GM04504 (cell line): ENCODE measurements at places on chromosomes 1 and 21.

DNA sequence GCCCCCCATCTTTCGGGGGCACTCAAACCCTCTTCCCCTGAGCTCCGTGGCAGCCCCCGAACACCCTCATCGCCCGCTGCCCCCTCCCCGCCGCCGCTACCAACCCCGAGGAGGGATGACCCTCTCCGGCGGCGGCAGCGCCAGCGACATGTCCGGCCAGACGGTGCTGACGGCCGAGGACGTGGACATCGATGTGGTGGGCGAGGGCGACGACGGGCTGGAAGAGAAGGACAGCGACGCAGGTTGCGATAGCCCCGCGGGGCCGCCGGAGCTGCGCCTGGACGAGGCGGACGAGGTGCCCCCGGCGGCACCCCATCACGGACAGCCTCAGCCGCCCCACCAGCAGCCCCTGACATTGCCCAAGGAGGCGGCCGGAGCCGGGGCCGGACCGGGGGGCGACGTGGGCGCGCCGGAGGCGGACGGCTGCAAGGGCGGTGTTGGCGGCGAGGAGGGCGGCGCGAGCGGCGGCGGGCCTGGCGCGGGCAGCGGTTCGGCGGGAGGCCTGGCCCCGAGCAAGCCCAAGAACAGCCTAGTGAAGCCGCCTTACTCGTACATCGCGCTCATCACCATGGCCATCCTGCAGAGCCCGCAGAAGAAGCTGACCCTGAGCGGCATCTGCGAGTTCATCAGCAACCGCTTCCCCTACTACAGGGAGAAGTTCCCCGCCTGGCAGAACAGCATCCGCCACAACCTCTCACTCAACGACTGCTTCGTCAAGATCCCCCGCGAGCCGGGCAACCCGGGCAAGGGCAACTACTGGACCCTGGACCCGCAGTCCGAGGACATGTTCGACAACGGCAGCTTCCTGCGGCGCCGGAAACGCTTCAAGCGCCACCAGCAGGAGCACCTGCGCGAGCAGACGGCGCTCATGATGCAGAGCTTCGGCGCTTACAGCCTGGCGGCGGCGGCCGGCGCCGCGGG, 837 bp downstream of the FOXD3 start:
- no peak for DNase-seq

DNA sequence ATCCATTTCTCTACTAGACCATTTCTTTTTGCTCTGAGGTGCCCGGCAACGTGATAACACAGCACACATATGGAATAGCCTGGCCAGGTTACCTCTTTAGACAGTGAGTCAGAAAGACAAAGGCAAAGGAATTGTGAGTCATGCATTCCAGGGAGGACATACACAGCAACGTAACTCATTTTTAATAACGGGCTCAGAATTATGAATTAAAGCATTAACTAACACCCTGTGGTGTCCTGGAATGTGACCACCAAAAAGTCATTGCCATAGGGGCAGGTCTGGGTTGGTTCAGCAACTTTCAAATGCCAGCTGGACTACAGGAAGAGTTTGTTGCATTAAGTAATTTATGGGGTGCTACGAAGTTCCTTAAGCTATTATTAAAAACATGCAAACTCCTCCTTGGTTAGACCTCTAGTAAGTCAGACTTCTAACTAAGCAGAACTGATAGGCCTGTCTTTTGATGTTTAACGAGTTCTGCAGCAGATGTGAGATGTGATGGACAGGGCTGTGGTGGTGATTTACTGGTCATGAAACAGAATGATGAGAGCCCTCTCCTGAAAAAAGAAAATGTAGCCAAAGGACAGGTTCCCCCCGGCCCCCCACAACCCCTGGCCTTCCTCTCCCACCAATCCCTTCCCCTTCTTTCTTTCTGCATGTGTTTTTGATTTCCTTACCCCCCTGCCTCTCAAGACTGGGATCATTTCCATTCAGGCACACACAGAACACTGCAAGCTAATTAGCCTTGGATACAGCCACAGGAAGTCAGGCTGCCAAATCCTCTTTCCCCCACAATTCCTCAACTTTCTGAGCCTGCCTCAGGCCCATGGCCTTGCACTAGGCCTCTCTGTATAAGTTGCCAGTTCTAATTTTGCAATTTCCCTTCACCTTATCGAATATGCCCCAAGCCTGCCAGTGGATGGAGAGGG, 88.9 kb upstream of the HAO2 start:
- DNase-seq: peak; percentile 68

- no peak for DNase-seq
Measured at GRCh38 chr1:218474128-218474527, 129.0 kb downstream of the TGFB2 start.

GRCh38 chr1:151060657-151061421, 642 bp downstream of the MLLT11 start:
- no peak for DNase-seq

GRCh38 chr1:10674700-10675609, 121.5 kb downstream of the CASZ1 start:
- no peak for DNase-seq

DNA sequence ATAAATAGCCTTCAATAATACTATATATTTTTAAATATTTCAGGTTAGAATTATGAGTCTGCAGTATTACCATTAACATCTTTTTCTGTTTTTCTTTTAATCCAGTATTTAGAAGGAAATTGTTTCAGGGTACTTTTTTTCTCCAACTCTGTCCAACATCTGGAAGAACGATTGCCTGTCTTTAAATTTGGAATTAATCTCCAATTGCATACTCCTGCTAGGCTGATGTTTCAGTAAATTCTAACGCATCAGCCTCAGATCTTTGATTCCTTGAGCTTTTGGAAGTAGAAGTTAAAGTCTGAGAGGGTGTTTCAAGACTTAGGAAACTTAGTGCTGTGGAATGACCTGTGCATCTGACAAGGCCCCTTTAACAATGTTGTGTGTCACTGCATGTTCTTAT, 20.3 kb downstream of the NFIA start:
- no peak for DNase-seq

DNA sequence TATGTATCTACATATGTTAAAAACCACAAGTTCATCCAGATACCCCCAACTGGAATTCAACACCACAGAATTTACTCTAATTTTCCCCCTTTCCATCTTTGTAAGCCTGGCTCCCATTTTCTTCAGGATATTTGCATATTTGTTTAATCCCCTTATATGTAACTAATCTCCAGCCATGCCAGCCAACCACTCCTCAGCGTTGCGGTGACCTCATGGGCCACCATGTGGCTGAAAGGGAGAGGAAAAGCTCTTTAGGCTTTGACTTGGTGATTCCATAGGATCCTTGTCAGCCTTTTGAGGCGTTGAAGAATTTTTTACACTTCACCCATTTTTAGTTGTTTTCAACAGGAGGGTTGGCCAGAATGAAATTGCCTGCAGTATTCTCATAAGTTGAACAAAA, 10.0 kb downstream of the CLDN19 start:
- no peak for DNase-seq

- DNase-seq: no peak
Measured at GRCh38 chr1:205351984-205352713, 4.6 kb downstream of the KLHDC8A start.

DNA sequence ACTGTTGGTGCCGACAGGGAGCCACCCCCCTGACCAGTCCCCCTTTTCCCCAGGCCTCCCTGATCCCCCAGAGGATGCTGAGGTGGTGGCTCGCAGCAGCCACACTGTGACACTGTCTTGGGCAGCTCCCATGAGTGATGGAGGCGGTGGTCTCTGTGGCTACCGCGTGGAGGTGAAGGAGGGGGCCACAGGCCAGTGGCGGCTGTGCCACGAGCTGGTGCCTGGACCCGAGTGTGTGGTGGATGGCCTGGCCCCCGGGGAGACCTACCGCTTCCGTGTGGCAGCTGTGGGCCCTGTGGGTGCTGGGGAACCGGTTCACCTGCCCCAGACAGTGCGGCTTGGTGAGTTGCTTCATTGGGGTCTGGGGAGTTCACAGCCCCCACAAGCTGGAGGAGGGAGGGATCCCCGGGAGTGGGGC, 89.2 kb downstream of the TRIM11 start:
- DNase-seq: no peak

GRCh38 chr1:168159251-168159650, 19.5 kb upstream of the TIPRL start:
- DNase-seq: no peak

- no peak for DNase-seq
Measured at GRCh38 chr1:204447190-204447589, 35.6 kb upstream of the PPP1R15B start.

DNA sequence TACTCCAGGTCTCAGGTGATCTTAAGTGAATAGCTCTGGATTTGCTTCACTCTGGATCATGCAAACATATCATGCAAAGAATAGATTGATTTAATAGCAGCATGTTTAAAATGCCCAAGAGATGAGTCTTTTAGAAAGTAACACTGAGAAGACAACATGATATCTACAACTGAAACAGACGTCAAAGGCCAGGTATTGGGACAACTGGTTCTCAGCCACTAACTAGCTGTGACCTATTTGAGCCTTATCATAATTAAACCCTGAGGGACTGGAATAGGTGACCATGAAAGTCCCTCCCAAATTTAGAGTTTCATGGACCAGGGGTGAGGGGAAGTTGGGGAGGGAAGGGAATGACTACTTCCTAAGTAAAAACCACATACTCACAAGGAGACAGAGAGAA, 95.7 kb downstream of the NIBAN1 start:
- DNase-seq: no peak

- DNase-seq: no peak
Measured at GRCh38 chr1:66168948-66169671, 364.8 kb upstream of the SGIP1 start.

GRCh38 chr1:83716641-83717040, 282.3 kb downstream of the TTLL7 start:
- no peak for DNase-seq

- no peak for DNase-seq
Measured at GRCh38 chr1:207003210-207003609, 29.3 kb downstream of the C1orf116 start.

DNA sequence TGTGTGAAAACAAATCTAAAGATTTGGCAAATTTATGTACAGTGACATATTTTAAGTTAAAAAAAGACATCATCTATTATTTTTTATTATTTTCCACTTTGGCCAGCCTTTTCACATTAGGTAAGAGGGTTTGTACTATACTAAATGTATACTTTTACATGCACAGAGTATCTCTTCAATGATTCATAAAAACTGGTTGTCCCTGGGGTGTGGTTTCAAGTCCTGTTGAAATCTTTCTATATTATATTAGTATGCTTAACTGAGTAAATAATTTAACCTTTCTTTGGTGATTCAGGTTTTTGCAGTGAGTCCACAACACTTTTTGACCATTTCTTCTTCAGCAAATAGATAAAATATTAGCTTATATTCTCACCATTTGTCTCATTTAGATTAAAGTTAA, 45.7 kb downstream of the EEIG2 start:
- DNase-seq: no peak

DNA sequence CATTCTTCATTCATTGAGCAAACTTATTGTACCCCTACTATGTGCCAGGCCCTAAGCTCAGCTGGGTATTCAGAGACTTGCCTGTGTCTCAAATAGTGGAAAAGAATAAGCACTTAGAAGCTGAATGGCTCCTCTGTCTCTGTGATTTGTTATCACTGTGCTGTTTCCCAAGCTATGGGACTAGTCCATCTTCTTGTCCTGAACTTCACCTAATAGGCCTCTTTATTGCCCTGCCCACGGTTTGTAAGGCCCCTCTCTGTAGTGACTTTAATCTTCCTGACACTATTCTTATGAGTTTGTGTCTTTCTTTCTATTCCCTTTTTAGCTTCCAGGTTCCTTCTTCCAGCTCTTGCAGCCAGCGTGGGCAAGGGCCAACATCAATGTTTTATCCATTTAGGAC, 85.4 kb upstream of the LPGAT1 start:
- no peak for DNase-seq

GRCh38 chr1:184956999-184957700, 17.2 kb downstream of the NIBAN1 start:
- DNase-seq: no peak

DNA sequence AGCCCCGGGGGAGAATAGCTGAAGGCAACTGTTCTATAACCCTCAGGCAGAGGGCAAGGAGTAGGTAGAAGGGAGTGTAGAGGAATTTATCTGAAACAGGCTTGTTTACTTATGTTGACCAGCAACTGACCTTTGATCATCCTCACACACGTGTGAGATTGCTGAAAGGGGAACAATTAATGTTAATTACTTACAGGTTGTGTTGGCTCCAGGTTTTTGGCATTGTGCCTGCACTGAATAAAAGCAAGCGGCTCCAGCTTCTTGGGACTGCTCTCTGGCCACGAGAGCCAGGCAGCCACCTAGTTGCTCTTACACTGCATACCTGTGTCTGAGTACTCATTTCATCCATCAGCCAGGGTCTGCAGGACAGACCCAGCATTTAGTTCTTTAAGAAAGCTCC, 41.3 kb upstream of the ARHGEF10L start:
- DNase-seq: no peak

GRCh38 chr1:15249081-15249480, 2.1 kb downstream of the FHAD1 start:
- DNase-seq: no peak

- no peak for DNase-seq
Measured at GRCh38 chr1:83086346-83086745, 912.6 kb downstream of the TTLL7 start.

GRCh38 chr1:26828411-26828991, 2.0 kb downstream of the ZDHHC18 start:
- DNase-seq: no peak

DNA sequence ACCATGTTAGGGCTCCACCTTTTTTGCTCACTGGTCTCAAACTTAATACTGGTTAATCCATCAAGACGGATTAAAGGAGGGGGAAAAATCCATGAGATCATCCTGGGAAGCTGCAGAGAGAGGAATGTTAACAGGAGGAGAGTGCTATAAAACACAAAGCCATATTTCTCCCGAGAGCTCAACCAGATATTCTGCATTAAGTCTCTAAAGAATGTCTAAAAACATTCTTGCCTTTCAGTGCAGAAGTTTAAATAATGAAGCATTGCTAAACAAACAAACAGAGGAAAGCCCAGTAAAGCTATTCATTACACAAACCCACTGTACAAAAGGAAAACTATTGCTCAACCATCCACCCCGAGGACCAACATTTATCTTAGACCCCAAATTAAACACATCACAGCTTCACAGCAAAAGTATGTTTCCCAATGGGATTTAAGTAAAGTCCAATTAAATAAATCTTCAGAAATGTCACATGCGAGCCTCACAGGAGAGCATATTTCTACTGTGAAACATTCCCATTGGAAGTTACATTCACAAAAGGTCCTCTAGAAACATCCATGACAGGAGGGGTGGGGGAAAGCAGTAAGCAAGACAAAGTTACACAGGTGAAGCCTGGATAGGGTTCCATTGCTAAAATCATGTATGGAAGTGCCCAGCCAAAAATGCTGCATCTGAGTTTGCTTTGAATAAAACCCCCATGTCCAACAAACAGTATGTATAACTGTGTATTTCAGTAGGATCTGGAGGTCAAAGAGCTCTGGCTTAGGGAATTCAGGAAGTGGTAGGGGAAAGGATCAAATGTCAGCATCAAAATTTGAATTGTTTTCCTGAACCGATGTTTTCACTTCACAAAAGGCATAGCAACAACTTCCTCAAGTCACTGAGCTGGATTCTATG, 23.3 kb downstream of the DUSP10 start:
- DNase-seq: peak; percentile 91

- no peak for DNase-seq
Measured at GRCh38 chr1:14135070-14135469, 435.1 kb downstream of the PRDM2 start.

- no peak for DNase-seq
Measured at GRCh38 chr1:213119794-213120193, 68.8 kb downstream of the RPS6KC1 start.
